Mucosa of gallbladder (tissue), 1 donor: ENCODE measurements at places on chromosomes 12 and 14.

DNA sequence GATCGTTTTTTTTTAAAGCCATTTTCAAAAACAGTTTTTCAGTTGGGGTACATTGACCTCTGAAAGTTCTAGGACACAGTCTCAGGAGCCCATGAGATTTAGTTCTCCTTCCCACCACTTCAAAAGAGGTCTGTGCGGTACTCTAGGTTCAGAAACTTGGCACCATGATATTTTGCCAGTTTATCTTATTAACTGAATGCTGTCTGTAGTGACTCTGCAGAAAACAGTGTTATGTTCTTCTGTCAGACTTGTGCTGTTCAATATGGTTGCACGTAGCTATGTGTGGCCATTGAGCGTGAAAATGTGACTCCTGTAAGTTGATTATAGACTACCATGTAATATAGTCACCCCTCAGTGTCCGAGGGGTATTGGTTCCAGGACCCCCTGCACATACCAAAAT, 35.9 kb downstream of the CRADD start:
- DNase-seq = no peak

- no peak for DNase-seq
Observed at GRCh38 chr14:56587701-56588100, 8.1 kb downstream of the TMEM260 start.

GRCh38 chr12:87280356-87280755, 748.8 kb downstream of the C12orf50 start:
- DNase-seq = no peak

GRCh38 chr14:51724650-51725049, 72.9 kb downstream of the FRMD6 start:
- no peak for DNase-seq

DNA sequence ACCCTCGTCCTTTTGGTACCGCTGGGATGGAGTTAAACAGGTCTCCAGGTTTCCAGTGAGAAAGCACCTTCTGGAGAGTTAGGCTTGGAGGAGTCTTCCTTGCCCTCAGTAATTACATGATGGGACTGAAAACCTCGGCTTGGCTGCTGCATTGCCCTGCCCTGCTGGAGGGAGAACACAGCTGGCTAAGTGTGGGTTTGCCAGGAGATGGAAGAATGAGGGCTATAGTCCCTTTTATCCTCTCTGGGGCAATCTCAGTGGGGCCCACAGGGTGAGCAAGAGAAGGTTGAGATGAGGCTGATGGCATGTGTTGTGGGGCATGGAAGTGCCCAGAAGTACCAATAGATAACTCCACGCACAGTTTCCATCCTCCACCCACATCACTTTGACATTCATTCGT, 23.2 kb upstream of the MEG3 start:
- DNase-seq = no peak

GRCh38 chr12:116027551-116027821, 250.0 kb downstream of the MED13L start:
- DNase-seq = no peak

DNA sequence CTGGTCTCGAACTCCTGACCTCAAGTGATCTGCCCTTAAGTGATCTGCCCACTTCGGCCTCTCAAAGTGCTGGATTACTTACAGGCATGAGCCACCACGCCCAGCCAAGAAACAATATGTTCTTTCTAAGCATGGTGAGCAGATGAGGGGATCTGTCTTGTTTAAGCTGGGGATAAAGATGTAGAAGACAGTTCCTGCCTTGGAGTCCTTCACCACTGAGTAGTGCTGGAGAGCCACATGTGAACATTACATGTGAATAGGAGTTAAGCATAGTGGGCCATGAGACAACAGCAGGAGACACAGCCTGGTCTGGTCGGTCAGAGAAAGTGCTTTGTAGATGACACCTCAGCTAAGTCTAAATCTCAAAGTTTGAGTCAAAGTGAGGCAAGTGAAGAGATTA, 26.0 kb downstream of the TMBIM6 start:
- no peak for DNase-seq

DNA sequence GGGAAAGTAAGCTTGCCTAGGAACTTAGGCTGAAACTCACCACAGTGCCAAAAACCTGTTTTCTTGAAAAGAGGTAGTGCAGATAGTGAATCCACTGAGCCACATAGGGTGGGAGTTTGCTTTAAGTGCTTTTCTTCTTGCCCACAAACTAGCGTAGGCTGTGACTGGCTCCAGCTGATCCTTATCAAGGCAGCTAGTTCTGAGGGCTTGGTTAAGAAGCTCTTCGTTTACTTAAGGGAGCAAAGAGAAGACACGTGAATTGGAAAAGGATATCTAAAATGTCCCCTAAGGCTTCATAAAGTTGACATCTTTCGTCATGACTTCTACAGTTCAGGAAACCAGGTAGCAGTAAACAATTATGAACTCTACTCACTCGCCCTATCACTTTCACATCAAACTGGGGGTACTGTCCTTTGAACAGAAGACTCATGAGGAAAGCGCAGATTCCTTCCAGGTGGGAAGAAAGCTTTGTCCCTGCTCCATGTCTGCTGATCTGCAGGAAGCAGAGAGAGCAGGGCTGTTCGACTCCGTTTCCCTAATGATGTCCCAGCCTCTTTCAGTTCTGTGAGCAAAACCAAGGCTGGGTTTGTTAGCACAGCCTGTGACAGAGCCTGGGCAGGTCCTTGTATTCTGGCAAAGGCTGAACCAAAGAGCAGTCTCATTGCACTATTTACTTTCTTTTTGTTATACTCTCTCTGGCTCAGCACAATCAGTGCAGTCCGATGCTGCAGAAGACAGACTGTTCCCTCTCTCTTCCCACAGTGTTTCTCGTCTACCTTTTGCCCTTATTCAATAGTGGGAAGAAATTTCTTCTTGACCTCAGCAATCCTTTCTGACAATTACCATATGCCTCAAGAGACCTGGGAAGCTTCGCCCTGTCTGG, 93.5 kb upstream of the ETV6 start:
- no peak for DNase-seq

DNA sequence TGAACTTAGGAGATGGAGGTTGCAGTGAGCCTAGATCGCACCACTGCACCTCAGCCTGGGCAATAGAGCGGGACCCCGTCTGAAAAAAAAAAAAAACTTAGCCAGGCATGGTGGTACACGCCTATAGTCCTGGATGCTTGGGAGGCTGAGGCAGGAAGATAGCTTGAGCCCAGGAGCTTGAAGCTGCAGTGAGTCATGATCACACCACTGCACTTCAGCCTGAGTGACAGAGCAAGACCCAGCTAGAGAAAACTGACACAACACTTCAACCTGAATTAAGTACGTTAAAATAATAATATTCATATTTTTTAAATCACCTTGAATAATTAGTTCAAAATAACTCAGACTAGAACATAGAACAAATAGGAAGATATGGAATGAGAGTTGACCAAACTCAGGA, 5.7 kb upstream of the CATSPERB start:
- DNase-seq = no peak

GRCh38 chr12:95881331-95881955, 22.7 kb downstream of the SNRPF start:
- no peak for DNase-seq

- DNase-seq = no peak
Observed at GRCh38 chr12:29634057-29634456, 136.6 kb upstream of the OVCH1 start.

- DNase-seq = no peak
Observed at GRCh38 chr14:75811872-75812499, 150.9 kb downstream of the TTLL5 start.

DNA sequence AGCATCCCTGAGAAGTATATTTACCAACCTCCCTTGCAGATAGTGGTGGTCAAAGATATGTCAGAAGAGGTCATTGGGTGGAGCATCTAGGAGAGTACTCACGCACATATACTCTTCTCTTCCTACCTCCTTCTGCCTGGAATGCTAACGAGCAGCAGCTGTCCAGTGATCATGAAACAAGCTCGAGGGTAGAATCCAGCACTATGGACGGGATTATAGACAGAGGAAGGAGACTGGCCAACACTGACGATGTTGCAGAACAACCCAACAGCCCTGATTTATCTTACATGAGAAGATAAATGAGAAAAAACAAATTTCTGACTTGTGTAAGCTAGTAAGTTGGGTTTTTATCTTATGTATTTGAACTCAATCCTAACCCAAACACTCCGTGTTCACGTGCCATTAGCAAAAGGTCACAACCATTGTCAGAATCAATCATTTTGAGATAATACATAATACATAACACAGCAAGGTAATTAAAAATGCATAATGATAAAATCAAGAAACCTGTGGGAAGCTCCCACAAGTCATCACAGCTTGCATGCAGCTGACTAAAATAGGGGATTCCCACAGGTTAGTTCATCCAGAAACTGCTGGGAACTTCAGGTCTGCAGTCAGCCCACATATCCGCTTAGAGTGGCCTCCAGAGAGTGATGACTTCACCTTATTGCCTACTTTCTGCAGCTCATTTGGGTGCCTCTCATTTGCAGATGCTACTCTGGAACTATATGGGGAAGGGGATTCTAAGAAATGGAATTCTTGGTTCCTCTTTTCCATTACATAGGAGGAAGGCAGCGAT, 36.3 kb upstream of the STK38L start:
- DNase-seq = no peak

GRCh38 chr12:81727391-81727790, 31.8 kb downstream of the PPFIA2 start:
- no peak for DNase-seq

GRCh38 chr14:38751459-38751858, 351.6 kb downstream of the SEC23A start:
- no peak for DNase-seq

DNA sequence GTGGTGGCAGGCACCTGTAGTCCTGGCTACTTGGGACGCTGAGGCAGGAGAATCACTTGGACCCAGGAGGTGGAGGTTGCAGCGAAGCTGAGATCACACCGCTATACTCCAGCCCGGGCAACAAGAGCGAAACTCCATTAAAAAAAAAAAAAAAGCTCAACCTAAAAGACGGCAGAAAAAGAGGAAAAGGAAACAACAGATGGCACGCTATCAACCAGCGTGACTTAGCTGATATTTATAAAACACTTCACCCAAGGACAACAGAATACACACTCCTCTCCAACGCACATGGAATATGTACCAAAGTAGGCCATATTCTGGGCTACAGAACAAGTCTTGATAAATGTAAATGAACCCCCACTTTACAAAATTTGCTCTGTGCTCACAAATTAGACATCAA, 34.0 kb upstream of the CLMN start:
- DNase-seq = no peak

- DNase-seq = no peak
Observed at GRCh38 chr14:60165547-60165876, 314 bp upstream of the DHRS7 start.

GRCh38 chr12:81084811-81085350, 7.0 kb downstream of the ACSS3 start:
- no peak for DNase-seq

- DNase-seq = peak; percentile 17
Observed at GRCh38 chr14:81400202-81400678, at the start of gene STON2. TSS of gene STON2 (minus strand) at chr14:81400324. CDS start at chr14:81398382, 1,942 bp downstream.

GRCh38 chr14:67569011-67569650, 30.9 kb downstream of the PIGH start:
- DNase-seq = no peak

GRCh38 chr12:96510306-96510764, 21.0 kb downstream of the CFAP54 start:
- DNase-seq = no peak

DNA sequence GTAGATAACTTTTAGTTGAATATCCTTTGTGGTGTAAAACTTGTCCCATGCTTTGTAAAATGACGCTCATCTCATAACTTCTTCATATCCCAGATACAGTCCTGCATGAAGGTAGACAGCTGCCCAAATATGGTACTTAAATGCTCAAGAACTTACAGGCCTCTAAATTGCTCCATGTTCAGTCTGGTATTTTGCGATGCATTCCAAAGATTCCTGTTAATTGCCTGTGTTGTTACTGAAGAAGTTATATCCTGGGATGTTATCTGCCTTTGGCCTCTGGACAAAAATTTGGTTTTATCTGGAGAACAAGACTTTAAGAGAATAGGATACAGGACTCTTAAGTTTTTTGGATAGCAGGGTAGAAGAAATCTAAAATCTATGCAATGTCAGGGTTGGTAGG, 473.0 kb downstream of the PCNX1 start:
- DNase-seq = no peak

DNA sequence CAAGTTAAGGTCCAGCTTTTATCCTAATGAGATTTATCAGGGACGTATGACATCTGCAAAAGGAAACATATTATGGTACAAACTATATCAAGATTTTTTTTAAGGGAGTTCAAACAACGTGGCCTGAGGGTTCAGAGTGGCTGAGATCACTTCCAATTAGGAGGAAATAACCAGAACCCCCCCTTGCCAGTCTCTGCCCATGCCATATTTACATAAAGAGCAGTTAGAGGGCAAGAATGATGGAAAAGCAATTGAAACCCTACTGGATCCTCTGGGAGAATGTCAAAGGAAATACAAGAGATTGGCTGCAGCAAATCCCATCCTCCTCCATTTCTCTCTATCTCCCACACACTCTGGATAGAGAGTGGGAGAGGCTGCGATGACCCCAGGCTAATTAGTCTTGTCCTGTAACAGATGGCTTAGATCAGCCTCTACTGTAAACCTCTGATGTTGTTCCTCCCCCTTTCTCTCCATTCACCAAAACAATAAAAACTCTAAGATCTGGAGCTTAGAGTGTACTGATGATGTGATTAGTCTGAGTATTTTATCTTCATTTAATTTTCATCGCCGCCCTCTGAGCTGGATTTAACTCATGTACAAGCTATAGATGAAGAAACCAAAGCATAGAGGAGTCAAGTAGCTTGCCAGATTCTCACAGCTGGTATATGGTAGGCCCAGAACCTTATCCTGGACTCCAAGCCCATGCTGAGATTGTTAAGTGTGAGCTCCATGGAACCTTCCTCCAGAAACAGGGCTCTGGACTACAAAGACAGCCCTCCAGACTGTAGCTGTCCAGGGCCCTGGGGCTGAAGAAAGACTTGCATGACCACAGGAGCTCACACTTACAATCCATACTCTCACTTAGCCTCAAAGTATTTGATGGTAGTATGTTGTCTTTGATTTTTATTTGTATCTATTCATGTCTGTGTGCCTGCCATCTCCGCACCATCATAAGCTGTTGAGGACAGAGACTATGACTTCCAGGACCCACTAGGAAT, 54.1 kb upstream of the GNG2 start:
- no peak for DNase-seq

GRCh38 chr12:9843407-9843806, 16.1 kb downstream of the KLRF1 start:
- no peak for DNase-seq

GRCh38 chr12:65818454-65819382, 5.6 kb upstream of the HMGA2 start:
- DNase-seq = no peak

- DNase-seq = no peak
Observed at GRCh38 chr12:53308276-53308675, 8.8 kb downstream of the MYG1 start.
